Motor neuron (in vitro differentiated cells): ENCODE measurements at places on chromosomes 4 and X.

- peak; percentile 85 for ATAC-seq
These were observed 74.3 kb downstream of the WFS1 start for GRCh38 chr4:6343939-6344408.

DNA sequence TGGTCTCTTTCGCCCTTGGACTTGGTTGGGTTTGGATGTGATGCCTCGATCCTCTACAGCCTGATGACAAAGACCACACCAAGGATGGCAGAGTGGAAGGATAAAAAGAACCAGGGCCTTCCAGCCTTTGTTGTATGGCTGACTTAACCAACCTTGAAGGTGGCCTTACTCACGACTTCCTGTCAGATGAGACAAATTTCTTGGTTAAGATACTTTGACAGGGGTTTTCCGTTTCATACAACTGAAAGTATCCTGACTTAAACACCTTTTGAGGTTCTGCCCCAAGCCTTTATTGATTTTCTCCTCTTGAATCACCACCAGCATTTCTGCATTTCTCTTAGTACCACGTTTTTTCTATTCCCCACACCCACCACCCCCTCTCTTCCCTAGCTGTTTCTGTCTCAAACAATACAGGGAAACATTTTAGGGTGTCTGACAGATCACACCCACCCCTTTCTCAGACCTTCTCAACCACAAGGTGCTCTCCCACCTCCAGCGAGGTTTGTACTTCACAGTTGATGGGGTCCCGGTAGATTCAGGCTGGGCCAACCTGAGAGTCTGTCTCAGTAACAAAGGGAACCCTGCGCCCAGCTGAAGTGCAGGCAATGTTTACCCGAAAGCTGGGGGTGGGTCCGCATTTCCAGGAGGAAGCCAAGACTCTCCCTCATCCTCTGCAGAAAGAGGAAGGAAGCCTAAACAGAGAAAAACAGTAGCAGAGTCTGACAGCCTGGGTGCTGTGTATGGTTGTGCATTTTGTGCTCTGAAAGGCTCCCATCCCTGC, 5.0 kb upstream of the TSPAN5 start:
- ATAC-seq: no peak

DNA sequence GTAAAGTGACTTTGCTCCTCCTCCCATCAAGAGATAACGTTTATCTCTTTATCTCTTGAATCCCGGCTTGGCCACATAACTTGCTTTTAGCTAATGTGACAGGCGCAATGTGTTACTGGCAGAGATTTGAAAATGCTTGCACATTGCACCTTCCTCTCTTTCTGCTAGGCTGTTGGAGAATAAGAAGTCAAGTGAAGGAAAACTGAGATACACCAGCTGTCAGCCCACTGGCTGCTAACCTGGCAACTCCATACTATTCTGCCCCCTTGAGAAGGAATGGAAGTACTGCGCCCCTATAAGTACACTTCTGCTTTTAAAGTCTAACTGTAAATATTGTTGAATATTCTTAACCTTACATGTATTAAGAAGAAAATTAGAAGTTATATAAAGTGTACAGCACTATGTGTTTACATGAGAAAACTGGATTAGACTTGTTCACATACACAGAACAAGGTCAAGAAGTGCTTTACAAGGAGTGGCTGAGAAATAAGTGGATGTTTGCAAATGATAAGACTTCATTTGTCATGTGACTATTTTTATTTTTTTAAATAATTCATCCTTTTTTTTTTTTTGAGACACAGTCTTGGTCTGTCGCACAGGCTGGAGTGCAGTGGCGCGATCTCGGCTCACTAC, 424.5 kb upstream of the CTSO start:
- no peak for ATAC-seq

GRCh38 chrX:32191316-32191715, 1020.0 kb downstream of the DMD start:
- no peak for ATAC-seq

DNA sequence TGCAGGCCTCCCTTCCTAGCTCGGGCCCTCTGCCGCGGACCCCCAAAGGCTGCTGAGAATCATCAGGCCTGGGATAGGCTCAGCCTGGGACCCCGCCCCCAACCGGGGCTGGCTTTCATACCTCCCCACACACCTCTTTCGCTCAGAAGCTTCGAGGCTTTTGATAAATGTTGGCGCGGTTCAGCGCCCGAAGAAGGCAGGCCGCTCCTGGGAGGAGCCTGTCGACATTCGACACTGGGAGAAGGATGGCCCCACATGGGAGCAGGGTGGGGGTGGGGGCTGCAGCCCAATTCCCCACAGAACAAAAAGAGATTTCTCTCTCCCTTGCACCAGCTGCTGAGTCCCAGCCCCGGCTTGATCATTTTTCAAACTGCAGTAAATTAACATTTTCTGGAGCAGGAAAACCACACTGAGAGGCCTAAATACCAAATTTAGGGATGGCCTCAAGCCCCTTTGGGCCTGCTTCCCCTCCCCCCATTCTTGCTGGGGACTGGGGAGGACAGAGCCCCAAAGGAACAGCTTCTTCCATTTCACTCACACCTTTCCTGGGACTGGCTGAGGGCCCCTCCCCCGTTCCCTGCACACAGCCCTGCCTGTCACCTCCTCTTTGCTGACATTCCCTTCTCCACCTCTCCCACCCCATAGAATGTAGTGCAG, 112.9 kb upstream of the PJA1 start:
- peak; percentile 84 for ATAC-seq

DNA sequence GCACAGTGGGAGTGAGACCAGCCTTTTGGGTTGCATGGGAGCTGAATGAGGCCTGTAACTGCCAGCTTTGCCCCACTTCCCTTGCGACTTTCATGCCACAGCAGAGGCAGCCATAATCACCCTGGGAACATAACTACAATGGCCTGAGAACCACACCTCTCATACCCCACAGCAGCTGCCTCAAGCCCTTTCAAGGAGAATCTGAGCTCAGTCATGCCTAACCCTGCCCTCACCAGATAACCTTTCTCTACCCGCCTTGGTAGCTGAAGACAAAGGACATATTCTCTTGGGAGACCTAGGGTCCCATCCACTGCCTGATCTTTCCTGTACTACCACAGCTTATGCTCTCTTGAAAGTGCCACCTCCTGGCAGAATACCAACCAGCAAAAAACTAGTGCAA, 599.9 kb upstream of the IGFBP7 start:
- ATAC-seq: no peak
